ENCODE measurements at places on chromosomes 4 and X.

GRCh38 chrX:11080741-11081305 lies 30.3 kb upstream of the HCCS start:
- no peak for DNase-seq
- no peaks in the 10 kb centered on the region for H3K36me3 ChIP-seq
- no peaks in the 10 kb centered on the region for H3K4me1 ChIP-seq
- no peak overlapping the region for H3K27ac ChIP-seq
- H3K4me3 ChIP-seq: no peak overlapping the region
- H3K27me3 ChIP-seq: no peaks in the 10 kb centered on the region

- no peak for DNase-seq
- no peak overlapping the region for H3K27ac ChIP-seq
- H3K4me3 ChIP-seq: no peak overlapping the region
- H3K27me3 ChIP-seq: no peaks in the 10 kb centered on the region
- H3K36me3 ChIP-seq: no peaks in the 10 kb centered on the region
Measured at GRCh38 chrX:150156615-150157014, 206.5 kb upstream of the MAMLD1 start.

GRCh38 chrX:43175434-43175833 lies 397.5 kb upstream of the PPP1R2C start:
- no peaks in the 10 kb centered on the region for H3K4me1 ChIP-seq
- DNase-seq: no peak
- H3K27ac ChIP-seq: no peak overlapping the region
- H3K4me3 ChIP-seq: no peak overlapping the region

GRCh38 chr4:165700855-165701254 lies 172.2 kb upstream of the TLL1 start:
- no peak overlapping the region for H3K27ac ChIP-seq
- no peaks in the 10 kb centered on the region for H3K4me1 ChIP-seq
- no peaks in the 10 kb centered on the region for H3K27me3 ChIP-seq
- no peak for DNase-seq

- no peak overlapping the region for H3K27ac ChIP-seq
- H3K4me3 ChIP-seq: no peak overlapping the region
- H3K4me1 ChIP-seq: no peaks in the 10 kb centered on the region
- DNase-seq: no peak
Measured at GRCh38 chr4:126895988-126896570, 736.7 kb upstream of the INTU start.

- no peak overlapping the region for H3K27ac ChIP-seq
- H3K36me3 ChIP-seq: no peaks in the 10 kb centered on the region
- no peaks in the 10 kb centered on the region for H3K27me3 ChIP-seq
- DNase-seq: no peak
- no peaks in the 10 kb centered on the region for H3K4me1 ChIP-seq
- H3K4me3 ChIP-seq: no peak overlapping the region
Measured at GRCh38 chrX:48460606-48461005, 9.5 kb downstream of the SLC38A5 start.

GRCh38 chrX:151982222-151982621 lies 7.7 kb upstream of the GABRE start:
- H3K27ac ChIP-seq: no peak overlapping the region
- no peak for DNase-seq
- no peaks in the 10 kb centered on the region for H3K27me3 ChIP-seq
- no peak overlapping the region for H3K4me3 ChIP-seq

DNA sequence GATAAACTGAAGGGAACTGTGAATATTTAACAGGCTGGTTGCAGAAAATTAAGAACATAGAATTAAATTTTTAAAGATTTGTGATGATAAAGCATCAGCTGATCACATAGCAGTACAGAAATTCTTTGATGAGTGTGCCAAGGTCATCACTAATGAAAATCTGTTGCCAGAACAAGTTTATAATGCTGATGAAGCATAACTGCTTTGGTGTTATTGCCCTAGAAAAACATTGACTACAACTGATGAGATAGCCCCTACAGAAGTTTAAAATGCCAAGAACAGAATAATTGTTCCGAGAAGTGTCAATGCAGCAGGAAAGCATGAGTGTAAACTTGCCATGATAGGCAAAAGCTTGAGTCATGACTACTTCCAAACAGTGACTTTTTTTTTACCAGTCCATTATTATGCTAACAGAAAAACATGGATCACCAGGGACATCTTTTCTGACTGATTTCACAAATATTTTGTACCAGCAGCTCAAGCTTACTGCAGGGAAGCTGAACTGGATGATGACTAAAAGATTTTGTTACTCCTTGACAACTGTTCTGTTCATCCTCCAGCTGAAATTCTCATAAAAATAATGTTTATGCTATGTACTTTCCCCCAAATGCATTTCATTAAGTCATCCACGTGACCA lies 1136.6 kb downstream of the FAT4 start:
- DNase-seq: no peak
- no peak overlapping the region for H3K27ac ChIP-seq
- no peaks in the 10 kb centered on the region for H3K4me1 ChIP-seq

- no peak for DNase-seq
- H3K4me3 ChIP-seq: no peak overlapping the region
- no peaks in the 10 kb centered on the region for H3K4me1 ChIP-seq
- no peak overlapping the region for H3K27ac ChIP-seq
Measured at GRCh38 chr4:121256887-121257466, 92.9 kb upstream of the TNIP3 start.
